T1000 (cell line): ENCODE measurements at places on chromosomes 7 and 10.

GRCh38 chr10:48711830-48712229 is 27.2 kb downstream of the WDFY4 start:
- DNase-seq: no peak

DNA sequence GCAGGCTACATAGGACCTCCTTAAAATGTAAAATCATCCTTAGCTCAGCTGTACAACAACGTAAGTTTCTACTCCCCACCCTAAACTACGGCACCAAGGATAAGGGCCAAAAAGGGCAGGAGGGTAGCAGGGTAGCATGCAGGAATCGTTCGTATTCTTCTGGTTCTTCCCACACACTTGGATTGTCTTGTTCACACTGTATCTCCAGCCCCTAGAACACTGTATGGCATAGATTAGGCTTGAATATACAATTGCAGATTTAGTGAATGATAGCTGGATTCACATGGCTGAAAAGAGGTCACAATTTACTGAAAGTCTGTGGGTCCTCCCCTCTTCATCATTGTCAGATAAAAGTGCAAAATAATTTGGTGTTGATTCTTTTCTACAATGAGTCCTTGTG is 28.2 kb upstream of the PRKAR2B start:
- DNase-seq: no peak

GRCh38 chr7:156773966-156774365 is 119.0 kb downstream of the LMBR1 start:
- DNase-seq: no peak

DNA sequence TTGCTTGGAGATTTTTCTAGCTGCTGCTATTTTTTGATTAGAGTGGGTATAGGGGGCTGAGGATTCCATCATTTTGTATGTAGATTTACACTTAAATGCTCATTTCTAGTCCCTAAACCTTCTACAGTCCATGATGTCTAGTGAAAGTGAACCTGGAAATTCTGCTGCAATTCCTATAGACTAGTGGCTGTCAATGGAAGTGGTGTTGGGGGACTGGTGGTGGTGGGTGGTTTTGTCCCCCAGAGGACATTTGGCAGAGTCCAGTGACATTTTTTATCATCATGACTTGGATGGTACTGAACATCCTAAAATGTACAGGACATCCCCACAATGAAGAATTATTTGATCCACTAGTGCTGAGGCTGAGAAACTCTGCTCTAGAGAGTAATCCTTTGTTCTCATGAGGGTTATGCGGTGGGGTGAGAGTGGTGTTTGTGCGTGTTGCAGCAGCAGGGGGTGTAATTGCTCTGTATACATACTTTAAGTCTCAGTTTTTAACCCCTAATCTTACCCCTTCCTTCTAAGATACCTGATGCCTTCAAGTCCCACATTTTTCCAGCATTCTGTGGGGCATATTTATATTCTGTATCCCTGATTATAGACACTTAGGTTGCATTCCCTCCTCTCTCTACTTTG is 35.0 kb downstream of the KIF11 start:
- no peak for DNase-seq

DNA sequence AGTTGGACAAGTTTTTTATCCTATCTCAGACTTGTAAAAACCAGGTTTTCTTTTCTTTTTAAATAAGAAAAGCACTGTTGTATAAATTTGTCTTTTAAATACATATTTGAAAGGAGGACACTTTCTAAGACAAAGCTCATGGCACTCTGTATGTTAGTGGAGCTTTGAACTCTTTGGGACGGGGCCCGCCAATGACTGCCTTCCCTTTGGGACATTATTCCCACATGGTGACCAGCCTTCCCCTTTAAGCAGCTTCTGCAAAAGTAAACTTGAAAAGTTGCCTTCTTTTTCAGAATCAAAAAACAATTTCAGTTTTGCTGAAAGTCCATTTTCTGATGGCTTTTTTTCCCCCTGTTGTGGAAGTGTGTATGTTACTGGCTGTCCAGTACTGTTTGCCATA is 1.8 kb downstream of the CUX1 start:
- no peak for DNase-seq

GRCh38 chr7:127396184-127396583 is 3.7 kb upstream of the ZNF800 start:
- DNase-seq: no peak

DNA sequence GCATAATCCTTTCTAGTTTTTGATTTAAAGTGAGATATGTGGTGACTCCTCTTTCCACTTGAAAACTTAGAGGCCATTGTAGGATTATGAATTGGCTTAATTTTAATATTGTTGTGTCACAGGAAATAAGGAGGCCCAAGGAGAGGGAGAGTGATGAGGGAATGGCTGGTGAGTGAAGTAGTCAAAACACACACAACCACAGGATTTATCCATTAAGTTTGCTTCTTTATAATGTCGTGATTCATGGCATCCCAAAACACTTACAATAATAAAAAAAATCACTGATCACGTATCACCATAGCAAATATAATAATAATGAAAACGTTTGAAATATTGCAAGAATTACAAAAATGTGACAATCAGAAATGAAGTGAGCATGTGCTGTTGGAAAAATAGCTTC is 1215.5 kb upstream of the LRRTM3 start:
- DNase-seq: no peak

- DNase-seq: no peak
Observed at GRCh38 chr7:2803755-2804154, 40.4 kb downstream of the GNA12 start.

- DNase-seq: peak; percentile 22
Observed at GRCh38 chr10:109062371-109062770, 860.9 kb downstream of the XPNPEP1 start.

DNA sequence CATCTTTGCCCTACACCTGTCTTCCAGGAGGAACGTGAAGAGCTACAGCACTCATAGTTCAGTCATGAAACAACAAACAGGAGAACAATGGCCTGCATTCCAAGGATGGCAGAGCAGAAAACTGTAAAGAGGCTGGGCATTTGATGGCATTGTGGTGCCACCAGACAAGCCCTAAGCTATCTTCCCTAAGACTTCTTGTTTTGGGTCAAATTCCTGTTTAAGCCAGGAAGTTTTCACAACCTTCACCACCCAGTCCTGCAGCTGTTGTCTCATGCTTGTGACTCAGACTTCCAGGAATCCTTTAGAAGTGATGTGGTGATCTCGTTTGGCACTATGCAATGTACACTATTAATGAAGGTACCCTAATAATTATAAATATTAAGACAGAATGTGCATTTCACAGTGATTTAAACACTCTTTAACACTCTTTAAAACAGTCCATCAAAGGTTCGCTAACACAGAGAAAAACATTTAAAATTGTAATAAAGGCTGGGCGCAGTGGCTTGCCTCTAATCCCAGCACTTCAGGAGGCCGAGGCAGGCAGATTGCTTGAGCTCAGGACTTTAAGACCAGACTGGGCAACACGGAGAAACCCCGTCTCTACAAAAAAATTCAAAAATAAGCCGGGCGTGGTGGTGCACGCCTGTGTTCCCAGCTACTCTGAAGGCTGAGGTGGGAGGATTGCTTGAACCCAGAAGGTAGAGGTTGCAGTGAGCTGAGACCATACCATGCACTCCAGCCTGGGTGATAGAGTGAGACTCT is 2.7 kb upstream of the HERPUD2 start:
- no peak for DNase-seq

- DNase-seq: no peak
Observed at GRCh38 chr7:157565981-157566630, 229.3 kb downstream of the DNAJB6 start.

GRCh38 chr7:92425311-92425947 is 21.9 kb upstream of the GATAD1 start:
- no peak for DNase-seq

- no peak for DNase-seq
Observed at GRCh38 chr10:13743101-13743693, 156.4 kb downstream of the PRPF18 start.

DNA sequence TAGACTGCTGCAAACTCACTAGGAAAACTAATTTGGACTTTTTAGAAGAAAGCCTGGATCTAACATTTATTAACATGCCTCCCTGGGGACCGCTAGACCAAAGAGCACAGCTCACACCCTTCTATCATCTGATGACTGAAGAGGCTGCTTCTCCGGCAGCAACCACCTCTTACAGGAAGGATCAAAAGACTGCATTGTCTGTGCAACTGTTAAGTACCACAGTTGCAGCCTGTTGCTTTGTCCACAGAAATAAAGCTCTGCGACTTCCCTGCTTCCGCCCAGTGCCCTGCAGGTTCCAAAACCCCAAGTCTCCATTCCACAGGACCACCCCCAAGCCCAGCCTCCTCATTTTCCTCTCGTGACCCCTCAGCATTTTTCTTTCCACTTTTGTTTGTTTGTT is 14.0 kb upstream of the PODXL start:
- no peak for DNase-seq

GRCh38 chr7:30699706-30700495 is 17.6 kb upstream of the CRHR2 start:
- DNase-seq: no peak

DNA sequence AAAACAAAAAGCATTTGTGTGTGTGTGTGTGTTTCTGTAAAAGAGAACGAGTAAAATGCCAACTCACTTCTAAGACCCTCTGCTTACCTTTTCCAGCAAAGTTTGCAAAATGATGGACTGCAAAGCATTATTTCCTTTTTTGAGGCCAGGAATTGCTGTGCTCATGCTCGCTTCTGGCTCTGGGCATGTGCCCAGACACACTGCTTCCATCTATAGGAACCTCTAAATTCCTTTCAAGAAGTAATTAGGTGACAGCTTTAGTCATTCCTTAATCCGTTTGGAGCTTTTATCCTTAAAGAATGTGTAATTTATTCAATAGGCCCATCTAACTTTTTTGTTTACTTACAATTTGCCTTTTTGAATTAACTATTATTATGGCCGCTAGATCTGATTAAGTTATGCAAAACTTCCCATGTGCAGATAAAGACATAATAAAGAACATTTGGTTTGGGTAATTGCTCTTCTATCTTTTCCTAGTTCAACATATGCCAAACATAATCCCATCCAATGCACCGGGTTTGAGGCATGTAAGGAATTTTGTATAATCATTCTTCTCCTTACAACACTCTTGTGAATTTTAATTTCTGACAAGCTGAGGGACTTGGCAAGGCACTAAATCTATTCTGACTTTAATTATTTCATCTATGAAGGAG is 34.7 kb downstream of the A1CF start:
- no peak for DNase-seq

DNA sequence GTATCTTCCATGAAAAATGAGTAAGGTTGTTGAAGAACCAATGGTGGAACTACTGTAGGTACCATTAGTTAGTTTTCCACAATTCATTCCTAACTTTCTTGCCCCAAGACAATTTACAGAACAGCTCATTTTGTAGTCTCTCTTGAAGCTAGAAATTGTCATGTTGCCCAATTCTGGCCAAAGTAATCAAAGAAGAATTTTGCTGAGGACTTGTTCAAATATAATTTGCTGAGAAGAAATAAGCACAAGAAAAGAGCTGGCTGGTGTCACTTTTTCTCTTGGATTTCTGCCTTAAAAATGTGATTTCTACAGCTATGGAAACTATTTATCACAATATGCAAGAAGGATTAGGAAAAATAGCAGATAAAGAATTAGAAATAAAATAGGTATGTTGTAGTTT is 199.2 kb upstream of the SEMA3A start:
- DNase-seq: no peak

GRCh38 chr7:73828972-73829371 is 1.8 kb upstream of the CLDN4 start:
- DNase-seq: no peak

DNA sequence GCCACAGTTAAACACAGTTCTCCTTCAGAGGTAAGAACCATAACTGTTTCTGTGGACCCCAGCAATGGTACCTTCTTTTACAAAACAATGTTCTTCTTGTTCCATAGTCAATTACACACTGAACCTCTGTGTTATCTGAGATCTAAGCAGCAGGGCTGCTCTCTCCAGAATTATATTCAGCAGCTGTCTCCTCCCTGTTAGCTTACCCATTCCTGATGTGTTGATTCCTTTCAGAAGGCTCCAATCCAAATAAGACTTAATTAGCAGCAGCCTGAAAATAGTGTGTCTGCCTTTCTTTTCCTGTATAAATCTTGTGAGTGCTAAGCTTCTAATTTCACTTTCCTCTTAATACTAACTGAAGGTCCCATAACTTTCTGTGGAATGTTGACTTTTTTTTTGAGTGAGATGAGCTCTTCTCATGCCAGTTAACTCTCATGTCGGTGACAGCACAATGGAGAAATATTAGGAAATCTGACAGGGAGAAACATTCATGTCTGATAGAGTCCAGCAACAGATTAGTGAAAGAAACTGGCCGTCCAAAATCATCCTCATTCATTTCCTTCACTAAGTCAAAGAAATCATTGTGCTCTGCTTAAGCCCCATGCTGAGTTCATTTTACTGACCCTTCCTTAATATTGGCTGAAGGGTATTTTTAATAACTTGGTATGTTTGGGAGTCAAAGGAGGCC is 226.5 kb downstream of the PRKG1 start:
- DNase-seq: no peak

- DNase-seq: no peak
Observed at GRCh38 chr10:48551861-48552591, 52.8 kb downstream of the ARHGAP22 start.

DNA sequence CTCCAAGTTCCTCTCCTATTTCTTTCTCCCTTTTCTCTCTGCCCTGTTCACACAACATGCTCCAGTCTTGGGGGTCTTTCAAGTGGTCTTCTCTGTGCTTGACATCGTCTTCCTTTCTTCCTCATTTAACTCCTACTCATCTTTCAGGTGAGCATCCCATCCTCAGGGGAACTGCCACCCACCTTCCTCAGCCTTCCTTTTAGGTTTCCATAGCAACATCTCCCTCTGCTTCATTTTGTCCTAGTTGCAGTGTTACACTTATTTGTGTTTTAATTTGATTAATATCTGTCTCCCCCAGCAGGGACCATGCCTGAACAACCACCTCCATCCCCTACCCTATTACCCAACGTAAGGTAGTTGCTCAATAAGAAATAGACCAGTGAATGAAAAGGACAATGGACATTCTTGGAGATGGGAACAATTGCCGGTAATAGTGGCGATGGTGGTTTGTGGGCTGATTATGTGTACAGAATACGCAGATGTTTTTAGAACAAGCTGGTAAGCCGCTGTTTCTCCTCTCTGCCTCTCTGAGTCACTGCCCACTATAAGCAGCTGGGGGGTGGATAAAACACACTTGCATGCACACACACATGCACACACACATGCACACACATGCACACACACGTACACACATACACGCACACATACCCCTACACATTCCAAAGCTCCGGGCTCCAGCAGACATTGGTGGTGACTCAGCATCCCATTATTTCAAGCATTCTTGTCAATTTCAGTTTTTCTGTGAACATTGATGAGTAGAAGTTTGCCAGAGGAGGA is 251.6 kb downstream of the GATA3 start:
- DNase-seq: peak; percentile 28

DNA sequence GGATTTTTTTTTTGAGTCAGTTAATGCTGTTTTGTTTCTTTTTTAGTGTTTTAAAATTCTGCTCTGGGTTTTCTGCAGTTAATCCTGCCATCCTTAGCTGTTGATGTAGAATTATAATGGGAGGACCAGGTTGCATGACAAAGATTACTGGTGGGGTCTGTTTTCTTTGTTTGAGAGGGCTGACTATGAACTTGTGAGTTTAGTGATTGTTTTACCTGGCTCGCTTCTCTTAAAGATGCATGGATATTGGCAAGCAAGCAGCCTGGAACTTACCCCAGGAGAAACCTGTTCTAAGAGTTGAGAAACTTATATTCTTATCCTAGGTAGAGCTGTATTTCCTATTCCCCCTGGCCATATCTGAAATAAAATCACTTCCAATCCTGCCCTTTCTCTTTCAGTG is 727.8 kb downstream of the GRM8 start:
- DNase-seq: no peak

GRCh38 chr10:50527442-50528043 is 96.2 kb downstream of the SGMS1 start:
- no peak for DNase-seq

GRCh38 chr10:91251430-91252056 is 31.1 kb downstream of the PCGF5 start:
- DNase-seq: no peak
